ENCODE measurements at places on chromosomes 4 and X.
A peak's percentile ranks its signal among the peaks of the same experiment; 100 is the strongest.

DNA sequence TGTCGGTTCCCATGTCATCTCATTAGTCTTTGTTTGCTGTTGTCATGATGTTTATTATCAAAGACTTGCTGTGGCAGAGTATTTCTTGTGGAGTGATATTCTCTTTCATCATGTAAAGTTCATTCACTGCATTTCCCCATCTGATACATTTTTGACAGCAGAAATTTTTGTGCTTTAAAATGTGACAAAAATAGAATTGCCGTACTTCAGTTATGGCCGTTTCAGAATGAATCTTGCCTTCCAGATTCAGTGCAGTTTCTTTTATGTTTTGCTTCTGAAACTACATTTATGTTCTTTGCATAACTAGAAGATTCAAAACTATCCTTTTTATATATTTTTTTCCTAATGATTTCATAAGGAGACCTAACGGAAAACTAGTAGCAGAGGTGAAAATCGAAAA is 10.0 kb downstream of the CSTF2 start:
- DNase-seq, result no peak

DNA sequence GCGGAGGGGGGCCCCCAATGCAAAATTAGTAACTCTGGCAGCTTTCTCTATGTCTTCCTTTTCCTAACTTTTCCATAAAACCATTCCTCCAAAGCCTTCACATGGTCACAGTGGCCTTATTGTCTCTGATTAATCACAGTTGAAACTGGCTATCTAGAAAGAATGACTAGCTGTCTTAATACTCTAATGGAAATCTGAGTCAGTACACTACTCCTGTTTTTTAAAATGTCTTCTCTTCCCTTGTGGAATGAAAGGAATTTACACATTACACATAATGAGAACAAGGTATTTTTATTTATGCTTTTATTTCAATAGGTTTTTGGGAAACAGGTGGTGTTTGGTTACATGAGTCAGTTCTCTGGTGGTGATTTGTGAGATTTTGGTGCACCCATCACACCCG is 66.3 kb upstream of the PUDP start:
- DNase-seq, result no peak

- no peak for DNase-seq
Observed at GRCh38 chr4:126427853-126428252, 1113.1 kb downstream of the FAT4 start.

DNA sequence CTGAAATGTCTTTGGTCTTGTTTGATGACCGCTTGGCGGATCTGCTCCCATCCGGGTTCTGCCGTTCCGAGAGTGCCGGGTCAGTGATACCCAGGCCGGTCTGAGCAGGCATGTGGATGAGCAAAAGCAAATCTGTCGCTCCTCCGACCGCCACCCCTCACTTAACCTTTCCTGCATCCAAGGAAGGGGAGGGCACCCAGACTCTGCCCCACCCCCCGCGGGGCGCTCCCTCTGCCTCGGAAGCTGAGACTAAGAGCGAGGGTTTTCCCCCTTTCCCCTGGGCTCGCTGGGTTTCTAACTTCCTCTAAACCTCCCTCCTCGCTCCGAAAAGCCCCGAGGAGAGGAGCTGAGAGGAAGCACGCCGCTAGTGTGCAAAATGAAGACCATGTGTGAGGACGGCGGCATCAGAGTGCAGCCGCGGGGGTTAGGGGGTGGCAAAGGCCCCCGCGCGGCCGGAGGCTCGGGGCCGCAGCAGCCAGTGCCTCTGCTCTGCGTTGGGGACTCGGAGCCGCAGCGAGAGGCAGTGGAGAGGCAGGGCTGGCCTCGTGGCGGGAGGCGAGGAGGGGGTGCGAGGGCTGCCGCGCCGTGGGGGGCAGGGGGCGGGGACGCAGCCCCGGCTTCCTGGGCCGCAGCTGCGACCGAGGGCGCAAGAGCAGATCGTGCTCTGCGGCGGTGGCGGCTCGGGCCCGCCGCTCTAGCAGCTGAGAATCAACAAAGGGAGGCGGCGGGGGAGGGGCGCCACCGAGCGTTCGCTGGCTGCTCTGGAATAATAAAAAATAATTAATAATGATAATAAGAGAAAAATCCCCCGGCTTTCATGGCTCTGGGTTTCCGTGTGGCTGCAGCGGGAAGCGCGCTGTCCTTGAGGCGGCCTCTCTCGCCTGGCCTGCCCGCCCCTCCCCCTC is 55.8 kb upstream of the BCOR start:
- peak; percentile 74 for DNase-seq

GRCh38 chr4:23412701-23413100 is 477.1 kb downstream of the PPARGC1A start:
- DNase-seq, result no peak

- no peak for DNase-seq
Observed at GRCh38 chr4:183149616-183150539, 50.8 kb downstream of the WWC2 start.

GRCh38 chr4:1048773-1049590 is 37.6 kb downstream of the FGFRL1 start:
- DNase-seq, result no peak

- no peak for DNase-seq
Observed at GRCh38 chr4:82618103-82618720, 56.4 kb upstream of the TMEM150C start.

DNA sequence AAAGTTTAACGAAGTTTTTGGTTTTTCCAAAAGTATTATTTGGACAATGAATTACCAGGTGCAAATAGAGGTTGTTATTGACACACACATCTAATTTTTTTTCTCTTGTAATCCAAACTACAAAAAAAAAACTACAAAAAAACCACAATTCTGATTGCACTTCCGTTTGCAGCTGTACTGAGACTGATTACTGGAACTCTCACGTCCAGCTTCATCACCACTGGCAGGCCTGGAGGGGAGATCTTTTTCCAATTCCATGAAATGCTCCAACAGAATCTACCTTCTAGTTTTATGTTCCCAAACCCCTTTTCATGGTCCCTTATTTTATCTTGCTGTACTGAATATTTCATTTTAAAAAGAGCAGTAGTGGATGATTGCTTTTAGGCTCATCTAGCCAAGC is 1118.3 kb downstream of the C4orf33 start:
- DNase-seq, result no peak

Measured in NCI-H2171 treated with DMSO at 0.1 percent for 48 hours (cell line).